ENCODE measurements at places on chromosomes 6 and 20. TPM values are rescaled to one million over a fixed set of nuclear protein-coding genes. Genes with fewer than 3 reads are reported as not detected.

GRCh38 chr20:32670773-32671455, 2.8 kb downstream of the C20orf203 start:
- DNase-seq: no peak

- no peak for DNase-seq
These were observed 175.6 kb downstream of the PHACTR1 start for GRCh38 chr6:12892151-12892550.

DNA sequence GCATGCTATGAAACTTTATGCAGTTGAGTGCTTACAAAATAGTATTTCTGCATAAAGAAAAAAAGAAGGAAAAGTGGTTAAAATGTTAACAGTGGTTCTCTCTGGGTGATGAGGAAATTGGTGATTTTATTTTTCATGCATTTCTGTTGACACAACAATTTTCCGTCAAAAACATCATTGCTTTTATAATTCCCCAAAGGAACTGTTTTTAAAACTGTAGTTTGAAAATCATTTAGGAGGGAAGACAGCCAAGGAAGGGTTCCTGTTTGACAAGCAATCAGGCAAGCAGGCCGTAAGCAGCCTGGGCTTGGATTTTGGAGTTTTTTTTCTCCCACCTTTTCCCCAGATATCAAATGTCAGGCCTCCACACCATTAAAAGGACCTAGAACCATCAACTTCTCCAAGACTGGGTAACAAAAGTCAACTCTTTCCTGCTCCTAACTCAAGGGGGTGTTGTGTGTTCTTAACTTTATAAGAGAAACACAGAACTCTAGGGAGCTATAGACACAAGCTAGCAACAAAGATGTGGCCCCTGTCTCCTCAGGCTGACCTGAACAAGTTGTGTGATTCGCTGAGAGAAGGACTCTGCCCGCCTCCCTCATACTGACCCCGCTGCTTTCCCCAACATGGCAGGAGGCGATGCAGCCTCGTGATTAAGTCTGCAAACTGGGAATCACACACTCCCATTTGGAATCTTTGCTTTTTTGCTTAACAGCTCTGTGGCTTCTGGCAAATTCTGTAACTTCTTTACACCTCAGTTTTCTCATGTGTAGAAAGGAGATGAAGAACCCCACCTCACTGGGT, 146.6 kb downstream of the BCAS1 start:
- DNase-seq: no peak

DNA sequence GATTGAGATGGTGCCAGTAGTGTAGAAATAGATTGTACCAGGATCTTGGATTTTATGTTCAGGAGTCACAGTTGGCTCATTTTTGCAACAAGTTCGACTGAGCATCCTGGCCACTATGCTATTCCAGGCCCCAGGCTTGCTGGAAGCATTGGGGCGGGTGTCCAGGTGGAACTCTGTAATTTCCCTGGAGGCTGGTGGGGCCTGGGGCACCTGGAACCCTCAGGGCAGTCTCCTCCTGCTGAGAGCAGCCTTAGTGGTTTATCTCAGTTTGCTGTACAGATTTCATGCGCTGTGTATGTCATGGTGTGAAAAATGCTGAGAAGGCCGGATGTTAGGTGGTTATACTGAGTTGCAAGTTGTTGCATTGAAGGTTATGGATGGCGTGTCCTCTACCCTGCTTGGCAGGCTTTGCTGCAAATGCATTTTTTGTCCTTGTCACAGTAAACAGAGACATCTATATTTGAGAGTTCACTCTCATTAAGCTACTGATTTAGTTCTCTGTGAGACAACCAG, 135.1 kb upstream of the MYLIP start:
- no peak for DNase-seq

DNA sequence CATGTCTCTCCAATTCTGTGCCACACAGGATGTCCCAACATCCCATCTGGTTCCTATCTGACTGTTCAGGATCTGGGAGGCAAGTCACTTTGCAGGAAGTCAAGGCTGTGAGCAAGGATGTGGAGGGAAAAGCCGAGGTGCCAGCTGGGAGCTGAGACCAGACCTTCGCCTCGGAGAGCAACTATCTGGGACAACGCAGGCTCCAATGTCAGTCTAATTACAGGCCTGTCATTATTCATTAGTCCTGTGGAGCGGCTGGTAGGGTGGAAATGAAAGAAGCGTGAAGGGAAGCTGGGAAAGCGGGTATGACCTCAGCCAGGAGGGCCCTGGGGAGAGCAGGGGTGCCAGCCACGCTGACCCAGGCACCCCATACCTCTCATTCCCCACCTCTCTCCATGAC, 147.3 kb downstream of the UNC5CL start:
- DNase-seq: no peak

GRCh38 chr20:25538838-25539665, 46.3 kb downstream of the NINL start:
- no peak for DNase-seq

Gene COL9A1
- 0.24 TPM for total RNA-seq

Gene SNRPB
- 49.9 TPM for total RNA-seq
